Esophagus mucosa (tissue), 1 donor: ENCODE measurements at places on chromosomes 7 and 10.
A peak's percentile ranks its signal among the peaks of the same experiment; 100 is the strongest.

DNA sequence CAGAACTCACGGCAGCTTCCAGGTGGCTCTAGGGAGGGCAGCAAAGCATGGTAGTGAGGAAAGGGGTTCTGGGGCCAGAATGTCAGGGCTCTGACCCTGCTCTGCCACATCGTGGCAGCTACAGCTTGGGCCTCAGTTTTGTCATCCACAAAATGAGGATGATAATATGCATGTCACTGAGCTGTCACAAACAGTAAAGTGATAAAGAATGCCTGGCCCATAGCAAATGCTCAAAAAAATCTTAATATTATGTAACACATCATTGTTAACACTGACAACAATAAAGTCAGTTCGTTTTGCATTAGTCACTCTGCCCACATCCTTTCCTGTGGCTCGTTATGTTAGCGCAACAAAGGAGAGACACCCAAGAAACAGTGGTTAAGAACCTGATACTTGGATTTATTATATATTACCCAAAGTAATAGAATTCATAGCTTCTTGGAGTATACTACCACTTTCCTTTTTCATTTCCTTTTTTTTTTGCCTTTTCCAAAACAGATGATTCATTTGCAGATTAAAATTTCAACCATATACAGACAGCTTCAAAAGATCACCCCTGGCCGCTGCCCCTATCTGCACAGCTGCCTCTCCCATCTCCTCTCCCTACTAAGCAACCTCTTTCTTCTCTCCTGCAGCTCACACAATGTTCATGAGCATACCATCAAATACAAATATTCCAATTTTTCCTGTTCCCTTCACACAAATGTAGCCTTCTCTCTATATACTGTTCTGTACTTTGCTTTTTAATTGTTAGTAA lies 45.5 kb upstream of the DDC start:
- ATAC-seq = no peak

DNA sequence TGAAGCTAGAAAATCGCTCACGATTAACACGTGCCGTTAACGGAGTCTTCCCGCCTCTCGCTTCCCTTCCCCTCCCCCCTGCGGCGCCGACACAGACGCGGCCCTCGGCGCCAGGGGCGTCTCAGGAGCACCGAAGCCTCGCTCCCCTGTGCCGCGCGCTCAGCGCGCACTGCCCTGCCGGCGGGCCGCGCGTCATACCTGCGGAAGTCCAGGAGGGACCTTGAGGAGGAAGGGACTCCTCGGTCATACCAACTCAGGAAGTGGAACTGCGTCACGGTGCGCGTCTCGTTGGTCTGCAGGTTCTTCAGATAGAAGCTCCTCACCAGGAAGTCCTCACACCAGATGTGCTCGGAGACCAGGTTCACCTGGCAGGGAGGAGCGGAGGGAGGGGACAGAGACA lies 239.6 kb downstream of the DNAJB6 start:
- ATAC-seq = peak; percentile 46

DNA sequence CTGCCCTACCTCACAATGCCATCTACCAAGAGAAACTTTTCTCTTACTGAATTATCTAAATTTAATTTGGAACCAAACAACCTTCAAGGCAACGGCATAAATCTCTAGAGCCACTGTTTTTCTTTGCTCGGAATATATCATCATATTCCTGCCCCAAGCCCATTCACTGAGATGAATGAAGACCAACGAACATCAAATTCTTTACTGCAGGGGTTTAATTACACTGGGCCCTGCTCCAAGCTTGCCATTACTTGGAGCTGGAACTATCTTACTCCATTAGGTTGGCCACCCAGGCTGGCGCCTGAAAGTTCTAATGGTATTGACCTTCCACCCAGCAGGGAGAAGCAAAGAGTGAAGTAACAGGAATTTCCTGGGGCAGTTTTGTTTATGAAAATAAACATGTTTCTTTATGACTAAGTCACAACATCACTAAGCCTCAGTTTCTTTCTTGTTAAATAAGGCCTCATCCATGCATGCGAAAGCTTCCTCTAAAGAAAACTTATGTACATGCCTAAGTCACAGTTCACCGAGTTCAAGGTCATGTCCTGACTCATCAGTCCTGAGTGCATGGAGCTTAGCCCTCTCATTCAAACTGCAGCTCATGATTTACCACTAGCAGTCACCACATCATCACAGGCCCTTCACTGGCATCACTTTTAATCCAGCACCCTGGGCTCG lies 42.1 kb upstream of the ANAPC16 start:
- peak; percentile 82 for ATAC-seq

- no peak for ATAC-seq
Measured at GRCh38 chr7:149443523-149443922, 17.3 kb downstream of the ZNF777 start.

GRCh38 chr10:46064269-46064817 lies 18.3 kb upstream of the MSMB start:
- no peak for ATAC-seq

DNA sequence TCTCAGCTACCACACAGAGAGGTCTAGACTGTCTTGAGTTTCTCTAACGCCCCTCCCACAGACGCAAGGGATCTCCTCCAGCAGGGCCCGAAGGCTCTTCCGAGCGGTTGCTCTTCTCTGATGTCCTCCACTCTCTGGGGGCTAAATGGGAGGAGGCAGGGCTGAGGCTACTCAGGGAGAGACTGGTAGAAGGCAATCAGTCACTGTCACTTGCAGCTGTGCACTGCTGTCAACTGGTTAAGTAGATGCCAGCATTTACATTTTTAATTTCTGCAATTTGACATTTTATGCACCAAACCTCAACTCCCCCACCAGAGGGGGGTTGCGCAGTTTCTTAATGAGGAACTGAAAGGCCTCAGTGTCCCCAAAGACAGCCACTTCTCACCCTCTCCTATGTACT lies 442.8 kb downstream of the PLXNA4 start:
- no peak for ATAC-seq
